ENCODE measurements at places on chromosomes 5 and 9.

DNA sequence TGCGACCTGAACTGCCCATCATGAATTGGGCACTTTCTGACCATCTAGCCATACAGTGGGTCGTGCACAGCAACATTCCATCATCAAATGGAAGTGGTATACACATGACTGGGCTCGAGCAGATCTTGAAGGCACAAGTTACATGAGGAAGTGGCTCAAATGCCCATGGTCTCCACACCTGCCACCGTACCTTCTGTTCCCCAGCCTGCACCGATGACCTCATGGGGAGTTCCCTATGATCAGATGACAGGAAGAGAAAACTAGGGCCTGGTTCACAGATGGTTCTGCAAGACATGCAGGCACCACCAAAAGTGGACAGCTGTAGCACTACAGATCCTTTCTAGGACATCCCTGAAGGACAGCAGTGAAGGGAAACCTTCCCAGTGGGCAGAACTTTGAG is 21.8 kb downstream of the MTMR12 start:
- H3K27me3 ChIP-seq: no peaks in the 10 kb centered on the region
- H3K36me3 ChIP-seq: no peaks in the 10 kb centered on the region
- peaks cover 11% of the 10 kb centered on the region for H3K4me1 ChIP-seq
- H3K4me3 ChIP-seq: no peak overlapping the region
- H3K27ac ChIP-seq: no peak overlapping the region

DNA sequence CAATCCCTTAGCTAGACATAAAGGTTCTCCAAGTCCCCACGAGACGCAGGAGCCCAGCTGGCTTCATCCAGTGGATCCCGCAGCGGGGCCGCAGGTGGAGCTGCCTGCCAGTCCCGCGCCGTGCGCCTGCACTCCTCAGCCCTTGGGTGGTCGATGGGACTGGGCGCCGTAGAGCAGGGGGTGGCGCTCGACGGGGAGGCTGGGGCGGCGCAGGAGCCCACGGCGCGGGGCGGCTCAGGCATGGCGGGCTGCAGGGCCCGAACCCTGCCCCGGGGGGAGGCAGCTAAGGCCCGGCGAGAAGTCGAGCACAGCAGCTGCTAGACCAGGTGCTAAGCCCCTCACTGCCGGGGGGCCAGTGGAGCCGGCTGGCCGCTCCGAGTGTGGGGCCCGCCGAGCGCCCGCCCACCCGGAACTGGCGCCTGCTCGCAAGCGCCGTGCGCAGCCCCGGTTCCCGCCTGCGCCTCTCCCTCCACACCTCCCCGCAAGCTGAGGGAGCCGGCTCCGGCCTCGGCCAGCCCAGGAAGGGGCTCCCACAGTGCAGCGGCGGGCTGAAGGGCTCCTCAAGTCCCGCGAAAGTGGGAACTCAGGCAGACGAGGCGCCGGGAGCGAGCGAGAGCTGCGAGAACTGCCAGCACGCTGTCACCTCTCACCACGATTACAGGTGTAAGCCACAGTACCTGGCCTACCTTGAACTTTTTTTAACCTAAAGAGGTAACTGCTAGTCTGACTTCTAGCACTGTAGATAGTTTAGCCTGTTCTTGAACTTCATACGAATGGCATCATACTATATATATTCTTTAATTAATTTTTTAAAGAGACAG is 35.5 kb downstream of the PTGS1 start:
- DNase-seq: no peak
- no peaks in the 10 kb centered on the region for H3K36me3 ChIP-seq
- no peaks in the 10 kb centered on the region for H3K27me3 ChIP-seq
- no peak overlapping the region for H3K4me3 ChIP-seq
- H3K4me1 ChIP-seq: no peaks in the 10 kb centered on the region

DNA sequence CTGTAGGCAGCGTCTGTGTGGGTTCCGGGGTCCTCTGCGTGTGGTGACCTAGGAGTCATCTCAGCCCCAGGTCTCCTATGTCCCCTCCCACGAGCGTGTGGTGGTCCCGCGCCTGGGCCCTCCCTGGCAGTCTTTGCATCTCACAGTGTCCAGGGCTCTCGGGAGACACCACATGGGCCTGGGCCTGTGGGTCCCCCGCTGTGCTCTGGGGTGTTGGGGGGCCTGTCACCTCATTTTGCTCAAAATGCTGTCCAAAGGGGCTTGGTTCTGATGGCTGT is 27.1 kb downstream of the CEP72 start:
- peaks cover 49% of the 10 kb centered on the region for H3K36me3 ChIP-seq
- no peak for DNase-seq
- no peaks in the 10 kb centered on the region for H3K4me1 ChIP-seq
- H3K27me3 ChIP-seq: no peaks in the 10 kb centered on the region
- H3K4me3 ChIP-seq: no peak overlapping the region

- peaks cover 16% of the 10 kb centered on the region for H3K4me1 ChIP-seq
- H3K36me3 ChIP-seq: no peaks in the 10 kb centered on the region
- H3K27ac ChIP-seq: no peak overlapping the region
- peak overlapping the region; percentile 31 for H3K4me3 ChIP-seq
- no peak for DNase-seq
- peaks cover 88% of the 10 kb centered on the region for H3K27me3 ChIP-seq
These were observed 8.9 kb downstream of the OTP start for GRCh38 chr5:77629509-77630113.

- no peak for DNase-seq
- H3K27me3 ChIP-seq: no peaks in the 10 kb centered on the region
- no peak overlapping the region for H3K4me3 ChIP-seq
- no peaks in the 10 kb centered on the region for H3K36me3 ChIP-seq
- H3K4me1 ChIP-seq: no peaks in the 10 kb centered on the region
These were observed 44.9 kb downstream of the HMGCS1 start for GRCh38 chr5:43268188-43268820.

DNA sequence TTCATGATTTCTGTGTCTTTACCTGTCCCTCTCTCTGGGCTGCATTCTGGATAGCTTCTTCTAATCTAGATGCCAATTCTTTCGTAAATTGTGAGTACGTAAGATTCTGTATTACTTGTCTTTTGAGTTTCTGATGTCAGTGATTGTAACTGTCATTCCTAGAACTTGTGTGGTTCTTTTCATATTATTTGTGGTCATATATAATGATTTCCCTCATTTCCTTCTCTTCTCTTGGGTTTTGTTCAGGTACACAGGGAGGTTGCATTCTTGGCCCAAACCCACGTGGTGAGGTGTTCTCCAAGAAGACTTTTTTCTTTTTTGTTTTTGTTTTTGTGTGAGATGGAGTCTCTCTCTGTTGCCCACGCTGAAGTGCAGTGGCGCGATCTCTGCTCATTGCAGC is 13.8 kb downstream of the UGCG start:
- H3K27me3 ChIP-seq: no peaks in the 10 kb centered on the region
- no peaks in the 10 kb centered on the region for H3K4me1 ChIP-seq
- DNase-seq: no peak
- no peak overlapping the region for H3K27ac ChIP-seq
- no peak overlapping the region for H3K4me3 ChIP-seq

DNA sequence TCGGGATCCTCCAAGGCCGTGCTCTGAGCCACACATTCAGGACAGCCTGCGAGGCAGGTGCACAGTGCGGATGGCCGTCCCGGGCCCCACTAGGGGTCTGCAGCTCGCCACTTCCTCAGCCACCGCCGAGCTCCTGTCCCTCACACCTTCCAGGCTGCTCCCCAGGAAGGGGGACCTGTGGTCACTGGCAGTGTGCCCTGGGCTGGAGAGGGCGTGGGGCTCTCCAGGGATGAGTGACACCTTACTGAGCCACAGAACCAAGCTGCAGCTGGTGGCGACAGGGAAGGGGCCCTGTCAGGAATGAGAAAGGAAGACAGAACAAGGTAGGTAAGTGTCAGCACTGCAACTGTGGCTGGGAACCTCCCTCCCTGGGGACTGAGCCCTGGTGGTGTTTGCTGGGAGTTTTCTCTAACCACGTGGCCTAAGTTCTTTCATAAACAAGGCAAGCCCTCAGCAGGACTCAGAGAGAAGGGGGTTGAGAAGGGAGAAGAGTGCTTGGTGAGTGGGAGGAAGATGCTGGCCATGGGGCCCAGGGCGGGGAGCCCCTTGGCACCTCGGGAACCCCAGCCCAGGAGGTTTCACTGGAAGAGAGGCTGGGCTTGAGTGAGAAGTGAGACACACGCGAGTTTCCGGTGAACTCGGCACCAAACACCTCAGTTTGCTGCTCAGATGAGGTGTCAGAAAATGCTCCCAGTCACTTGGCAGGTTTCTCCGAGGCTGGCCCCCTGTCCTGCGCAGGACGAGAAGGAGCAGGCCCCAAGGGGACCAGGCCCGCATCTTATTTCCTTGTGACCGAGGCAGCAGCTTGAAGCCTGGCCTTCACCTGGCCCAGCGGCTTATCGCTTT is 5.2 kb downstream of the IL13 start:
- H3K27ac ChIP-seq: no peak overlapping the region
- H3K4me3 ChIP-seq: no peak overlapping the region
- no peak for DNase-seq
- no peaks in the 10 kb centered on the region for H3K27me3 ChIP-seq
- no peaks in the 10 kb centered on the region for H3K4me1 ChIP-seq
- H3K36me3 ChIP-seq: no peaks in the 10 kb centered on the region

DNA sequence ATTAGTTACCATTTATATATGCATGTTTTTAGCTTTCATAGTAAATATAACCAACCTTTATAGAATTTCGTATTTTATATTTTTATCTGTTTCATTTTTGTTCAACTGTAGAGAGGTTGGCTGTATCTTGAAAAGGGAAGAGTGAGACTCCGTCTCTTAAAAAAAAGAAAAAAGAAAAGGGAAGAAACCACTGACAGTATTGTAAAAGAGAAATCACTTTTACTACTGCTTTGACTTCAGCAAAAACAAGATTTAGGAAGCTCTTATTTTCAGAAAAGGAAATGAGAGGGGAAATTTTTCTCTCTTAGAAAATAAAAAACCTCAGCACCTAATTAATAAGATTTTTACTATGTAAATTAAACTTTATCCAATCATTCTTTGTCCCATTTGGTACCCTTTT is 14.4 kb downstream of the POLK start:
- DNase-seq: no peak
- no peaks in the 10 kb centered on the region for H3K4me1 ChIP-seq
- H3K4me3 ChIP-seq: no peak overlapping the region
- H3K36me3 ChIP-seq: no peaks in the 10 kb centered on the region
- no peak overlapping the region for H3K27ac ChIP-seq
- no peaks in the 10 kb centered on the region for H3K27me3 ChIP-seq

DNA sequence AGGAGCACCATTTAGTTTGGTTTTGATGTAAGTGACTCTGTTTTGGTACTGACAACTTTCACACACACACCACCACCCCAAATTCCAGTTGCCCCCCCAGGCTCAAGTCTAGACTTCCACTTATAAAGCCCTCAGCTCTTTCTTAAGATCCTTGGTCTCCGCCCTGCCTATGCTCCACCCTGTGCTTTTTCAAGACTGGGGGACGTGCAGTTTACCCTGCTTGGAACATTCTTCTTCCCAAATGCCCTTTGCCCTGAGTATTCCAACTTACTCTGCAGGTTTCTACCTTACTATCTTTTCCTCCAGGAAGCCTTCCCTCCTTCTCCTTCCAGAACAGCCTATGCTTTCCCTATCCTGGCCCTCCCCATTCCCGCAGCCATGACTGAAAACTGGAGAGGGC is 1.5 kb upstream of the TRIM14 start:
- DNase-seq: no peak
- no peaks in the 10 kb centered on the region for H3K4me1 ChIP-seq
- no peak overlapping the region for H3K4me3 ChIP-seq
- H3K27me3 ChIP-seq: no peaks in the 10 kb centered on the region
- H3K27ac ChIP-seq: no peak overlapping the region

DNA sequence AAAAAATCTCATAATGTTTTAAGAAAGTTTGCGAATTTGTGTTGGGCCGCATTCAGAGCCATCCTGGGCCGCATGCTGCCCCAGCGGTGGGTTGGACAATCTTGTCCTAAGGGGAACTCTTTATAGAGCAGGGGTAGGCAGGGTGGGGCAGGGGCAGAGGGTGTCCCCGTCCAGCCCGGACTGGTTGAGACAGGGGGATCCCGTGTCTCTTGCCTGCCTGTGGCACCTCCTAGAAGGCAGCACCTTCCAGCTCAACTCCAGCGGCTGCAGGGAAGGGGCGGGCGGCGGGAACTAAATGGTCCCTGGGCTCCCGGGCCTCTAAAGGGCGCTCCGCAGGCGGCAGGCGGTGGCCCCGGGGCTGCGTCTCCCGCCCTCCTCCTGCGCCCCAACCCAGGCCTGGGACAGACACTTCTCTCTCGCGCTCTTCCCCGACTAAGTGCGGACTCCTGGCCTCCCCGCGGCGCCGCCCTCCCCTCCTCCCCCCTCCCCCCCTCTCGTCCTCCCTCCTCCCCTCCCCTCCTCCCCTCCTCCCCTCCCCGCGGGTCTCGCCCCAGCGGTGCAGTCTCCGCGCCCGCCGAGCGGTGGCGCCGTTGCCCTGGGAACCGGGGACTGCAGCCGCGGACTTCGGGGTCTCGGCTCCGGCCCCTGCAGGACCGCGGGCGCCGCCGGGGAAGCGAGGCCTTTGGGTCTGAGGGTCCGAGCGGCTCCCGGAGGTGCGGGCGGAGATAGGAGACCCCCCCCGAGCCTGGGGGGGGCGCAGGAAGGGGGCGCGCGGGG is 132.6 kb downstream of the MRPL36 start:
- H3K4me1 ChIP-seq: peaks cover 6% of the 10 kb centered on the region
- no peak overlapping the region for H3K27ac ChIP-seq
- H3K4me3 ChIP-seq: peak overlapping the region; percentile 69
- no peaks in the 10 kb centered on the region for H3K36me3 ChIP-seq

DNA sequence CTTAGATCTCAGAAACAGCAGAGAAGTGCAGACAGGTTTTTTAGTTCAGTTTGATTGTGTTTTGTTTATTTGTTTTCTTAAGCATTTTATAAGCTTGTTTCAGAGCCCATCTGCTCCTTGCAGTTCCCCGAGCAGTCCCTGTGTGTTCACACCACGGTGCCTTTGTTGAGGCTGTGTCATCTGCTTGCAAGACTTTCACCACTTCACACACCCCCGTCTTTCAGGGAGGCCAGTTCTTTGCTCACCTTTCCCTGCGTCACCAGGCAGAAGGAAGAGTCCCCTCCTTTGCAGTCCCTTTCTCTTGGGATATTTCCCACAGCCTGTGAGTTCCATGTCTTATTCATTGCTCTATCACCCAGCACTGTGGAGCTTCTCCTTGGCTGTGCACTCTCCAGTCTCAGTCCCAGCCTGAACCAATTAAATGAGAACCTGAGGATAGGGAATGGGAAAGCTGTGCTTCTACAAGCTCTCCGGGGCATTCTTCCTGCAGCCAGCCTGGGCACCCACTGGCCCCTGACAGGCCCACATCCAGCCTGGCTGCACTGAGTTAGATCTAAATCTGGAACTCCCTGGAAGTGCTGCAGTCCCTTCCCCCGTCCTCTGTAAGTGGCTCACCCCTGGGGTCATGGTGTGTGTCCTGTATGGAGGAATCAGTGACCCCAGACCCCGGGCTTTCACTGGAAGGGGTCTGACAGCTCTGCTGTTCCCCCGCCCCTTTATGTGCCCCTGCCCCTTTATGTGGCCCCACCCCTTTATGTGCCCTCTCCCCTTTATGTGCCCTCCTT is 5.5 kb downstream of the MVB12B start:
- H3K4me1 ChIP-seq: peaks cover 6% of the 10 kb centered on the region
- no peak for DNase-seq
- H3K27ac ChIP-seq: no peak overlapping the region
- H3K27me3 ChIP-seq: no peaks in the 10 kb centered on the region
- no peaks in the 10 kb centered on the region for H3K36me3 ChIP-seq

- DNase-seq: no peak
- H3K4me3 ChIP-seq: no peak overlapping the region
- H3K36me3 ChIP-seq: no peaks in the 10 kb centered on the region
- H3K27ac ChIP-seq: no peak overlapping the region
- H3K27me3 ChIP-seq: no peaks in the 10 kb centered on the region
These were observed 30.4 kb upstream of the NOTCH1 start for GRCh38 chr9:136576269-136576626.

- H3K27me3 ChIP-seq: no peaks in the 10 kb centered on the region
- no peak overlapping the region for H3K27ac ChIP-seq
- DNase-seq: peak; percentile 68
- H3K36me3 ChIP-seq: peaks cover 74% of the 10 kb centered on the region
- H3K4me1 ChIP-seq: peaks cover 16% of the 10 kb centered on the region
These were observed 24.6 kb downstream of the GFPT2 start for GRCh38 chr5:180328296-180329137.
